ENCODE measurements at places on chromosomes 5 and 9.

DNA sequence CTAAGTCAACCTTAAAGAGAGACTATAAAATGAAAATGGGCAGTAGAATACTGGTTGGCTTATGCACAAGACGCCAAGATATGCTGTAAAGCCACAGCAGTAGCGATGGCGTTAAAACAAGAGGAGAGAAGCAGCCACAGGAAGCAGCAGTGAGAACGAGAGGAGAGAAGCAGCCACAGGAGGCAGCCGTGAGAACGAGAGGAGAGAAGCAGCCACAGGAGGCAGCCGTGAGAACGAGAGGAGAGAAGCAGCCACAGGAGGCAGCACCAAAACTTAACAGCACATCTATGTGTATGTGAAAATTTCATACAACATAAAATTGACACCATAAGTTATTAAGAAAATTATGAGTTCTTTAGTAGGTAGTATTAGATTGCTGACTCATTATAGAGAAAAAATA is 2318.6 kb upstream of the ACO1 start:
- DNase-seq: no peak

GRCh38 chr5:32223972-32224609 is 50.0 kb upstream of the GOLPH3 start:
- peak; percentile 77 for DNase-seq

DNA sequence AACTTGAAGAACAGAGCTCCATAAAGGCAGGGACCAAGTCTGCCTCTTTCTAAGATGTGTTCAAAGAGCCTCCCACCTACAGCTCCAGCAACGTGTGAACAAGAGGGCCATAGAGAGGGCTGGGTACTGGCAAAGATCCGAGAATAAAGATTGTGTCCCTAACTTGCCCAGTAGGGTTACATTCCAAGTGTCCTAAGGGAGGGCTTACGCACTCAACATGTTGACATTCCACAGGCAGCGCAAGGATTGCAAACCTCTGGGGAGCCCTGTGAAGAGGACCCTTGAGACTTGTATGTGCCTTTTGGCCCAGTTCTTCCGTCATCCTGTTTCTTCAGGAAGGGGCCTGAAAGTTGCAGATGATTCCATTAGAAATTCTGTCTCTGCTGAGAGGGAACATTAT is 48.2 kb upstream of the ENTREP1 start:
- DNase-seq: no peak

DNA sequence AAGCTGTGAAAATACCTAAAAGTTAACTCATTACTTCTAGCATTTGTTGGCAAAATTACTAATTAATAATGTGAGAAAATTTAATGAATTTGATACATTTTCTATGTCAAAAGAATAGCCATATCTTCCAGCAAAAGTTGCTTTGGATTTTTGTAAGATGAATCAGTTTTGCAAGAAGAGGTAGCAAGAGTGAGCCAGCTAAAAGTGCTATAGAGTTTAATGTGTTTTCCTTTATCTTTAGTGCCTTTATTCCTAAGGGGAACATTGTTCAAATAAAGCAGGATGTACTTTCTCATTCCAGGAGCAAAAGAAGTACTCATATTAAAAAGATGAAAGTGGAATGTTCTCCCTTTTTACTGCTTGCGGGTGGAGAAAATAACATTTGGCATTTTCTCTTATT is 622.2 kb downstream of the ANXA1 start:
- DNase-seq: no peak

GRCh38 chr5:140321796-140322195 is 18.9 kb upstream of the PFDN1 start:
- DNase-seq: no peak

DNA sequence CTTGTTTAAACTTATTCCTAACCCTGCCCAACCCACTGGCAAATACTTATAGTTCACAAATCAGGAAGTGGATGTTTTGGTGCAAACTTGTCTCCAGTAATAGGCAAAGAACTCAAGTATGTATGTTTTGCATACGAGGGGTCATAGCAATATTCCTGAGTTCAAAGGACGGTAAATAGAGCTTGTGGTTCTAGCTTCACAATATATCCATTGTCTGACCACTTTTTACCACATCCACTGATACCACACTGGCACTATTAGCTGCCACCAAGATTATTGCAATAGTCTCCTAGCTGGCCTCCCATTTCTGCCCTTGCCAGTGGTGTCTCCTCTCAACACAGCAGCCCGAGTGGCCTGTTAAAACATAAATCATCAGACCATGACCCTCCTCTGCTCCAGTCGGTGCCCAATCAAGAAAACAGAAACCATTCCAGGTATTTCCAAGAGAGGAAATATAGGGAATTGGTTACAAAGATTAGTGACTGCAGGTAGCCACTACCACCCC is 17.0 kb downstream of the GRXCR2 start:
- no peak for DNase-seq

DNA sequence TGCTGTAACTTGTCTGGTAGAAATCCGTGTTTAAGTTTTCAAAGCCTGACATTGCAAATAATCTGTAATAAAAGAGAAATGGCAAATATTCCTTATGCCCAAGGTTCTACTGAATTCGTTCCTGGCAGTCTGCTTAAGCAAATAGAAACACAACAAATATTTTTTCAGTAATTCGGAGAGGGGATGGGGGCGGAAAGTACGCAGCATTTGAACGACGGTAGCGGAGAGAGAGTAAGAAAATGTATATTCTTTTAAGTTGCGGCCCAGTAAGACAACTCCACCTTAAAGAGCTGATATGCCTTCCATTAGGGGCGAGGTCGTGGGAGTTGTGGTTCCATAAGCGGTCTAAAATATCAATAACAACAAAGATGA is 569 bp downstream of the YIPF5 start:
- no peak for DNase-seq

DNA sequence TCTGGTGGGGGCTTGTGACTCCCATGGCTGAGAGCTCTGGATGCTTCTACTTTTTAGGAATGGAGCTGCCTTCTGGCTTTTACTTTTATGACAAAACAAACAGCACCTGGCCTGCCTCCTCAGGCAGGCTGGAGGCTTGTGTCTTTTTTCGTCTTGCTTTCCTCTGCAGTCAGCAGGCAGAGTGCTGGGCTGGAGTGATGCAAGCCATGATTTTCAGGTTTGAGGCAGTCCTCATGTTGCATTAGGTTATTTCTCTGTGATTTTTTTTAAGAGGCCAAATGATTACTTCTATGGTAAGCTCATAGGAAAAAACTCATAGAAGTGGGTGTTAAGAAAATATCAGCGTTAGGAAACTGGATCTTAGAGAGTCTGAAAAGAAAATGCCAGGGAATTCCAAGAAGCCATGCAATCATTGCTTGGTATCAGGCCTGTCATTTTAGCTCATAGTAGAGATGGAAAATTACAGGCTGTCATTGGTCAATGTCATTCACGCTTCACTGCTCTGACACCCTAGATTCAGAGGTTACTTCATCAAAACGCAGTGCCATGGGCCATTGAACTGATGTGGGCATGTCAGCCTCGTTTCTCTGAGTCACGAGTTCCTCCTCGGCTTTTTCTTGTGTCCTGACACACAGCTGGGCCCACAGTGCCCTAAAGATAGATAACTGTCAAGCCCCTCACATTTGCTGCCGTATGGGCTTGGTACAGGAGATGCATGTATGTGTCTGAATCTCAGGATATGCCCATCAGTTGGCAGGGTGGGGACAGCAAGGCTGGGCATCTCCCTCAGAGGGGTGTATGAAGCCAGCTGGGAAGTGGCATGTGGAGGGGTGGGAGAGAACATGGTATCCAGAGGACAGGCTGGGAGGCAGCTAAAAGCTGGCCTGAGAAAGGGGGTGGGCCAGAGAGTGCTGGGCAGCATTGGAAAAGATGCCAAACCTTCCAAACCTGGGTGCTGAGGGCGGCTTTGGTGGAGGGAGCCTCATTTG is 151.8 kb downstream of the HSPA4 start:
- DNase-seq: no peak

GRCh38 chr5:131167615-131168014 is 2.6 kb upstream of the HINT1 start:
- no peak for DNase-seq

GRCh38 chr5:158609333-158610050 is 490.2 kb downstream of the EBF1 start:
- DNase-seq: no peak

DNA sequence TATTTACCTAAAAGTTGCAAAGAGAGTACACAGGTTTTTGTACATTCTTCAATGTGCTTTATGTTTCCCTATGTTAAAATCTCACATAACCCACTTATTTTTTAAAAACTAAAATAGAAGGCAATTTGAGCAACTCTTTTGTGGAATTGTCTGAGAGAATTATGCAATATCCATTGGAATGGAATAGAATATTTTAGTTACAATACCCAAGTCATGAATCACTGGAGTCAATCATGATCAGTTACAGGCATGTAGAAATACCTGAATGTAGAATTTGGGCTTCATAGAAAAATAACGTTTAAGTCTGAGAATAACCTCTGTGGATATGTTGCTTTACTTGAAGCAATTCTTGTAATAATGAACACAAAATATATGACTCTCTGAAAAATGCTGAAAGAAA is 143.3 kb downstream of the FGF10 start:
- DNase-seq: no peak

GRCh38 chr5:74579215-74579614 is 61.3 kb downstream of the ENC1 start:
- DNase-seq: no peak

DNA sequence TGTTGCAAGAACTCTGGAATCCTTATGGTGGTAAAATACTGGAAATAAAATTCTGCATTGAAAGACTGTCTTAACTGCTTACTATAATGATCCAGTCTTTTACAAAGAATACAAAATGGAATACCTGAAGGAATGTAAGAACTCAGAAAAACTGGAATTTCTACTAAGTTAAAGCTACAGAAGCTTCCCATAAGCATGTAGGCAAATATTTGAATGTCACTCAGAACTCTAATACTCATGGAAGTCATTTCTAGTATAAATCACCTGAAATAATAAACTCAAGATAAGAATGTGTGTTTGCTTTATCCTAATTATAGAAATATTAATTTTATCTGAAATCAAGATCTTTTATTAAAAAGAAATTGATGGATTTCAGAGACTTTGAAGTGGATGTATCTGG is 54.8 kb downstream of the FEM1C start:
- no peak for DNase-seq

GRCh38 chr9:70100362-70100761 is 56.7 kb downstream of the MAMDC2 start:
- peak; percentile 43 for DNase-seq

DNA sequence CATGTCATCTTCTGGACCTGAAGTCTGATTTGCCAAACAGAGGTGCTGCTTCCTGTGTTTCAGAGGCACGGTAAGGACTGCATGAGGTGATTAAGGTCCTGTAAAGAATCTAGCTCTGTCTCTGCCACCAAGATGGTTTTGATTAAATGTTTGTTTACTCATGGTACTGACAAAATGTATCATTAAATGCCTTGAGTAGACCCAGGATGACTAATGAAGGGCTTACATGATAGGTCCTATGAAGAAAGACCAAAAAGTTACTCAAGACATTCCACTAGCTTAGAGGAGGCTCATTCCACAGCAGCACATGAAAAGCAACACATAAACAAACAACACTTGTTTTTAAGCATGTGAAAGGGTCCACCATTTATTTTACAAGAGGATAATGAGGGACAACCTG is 100.9 kb downstream of the BOD1 start:
- DNase-seq: no peak

DNA sequence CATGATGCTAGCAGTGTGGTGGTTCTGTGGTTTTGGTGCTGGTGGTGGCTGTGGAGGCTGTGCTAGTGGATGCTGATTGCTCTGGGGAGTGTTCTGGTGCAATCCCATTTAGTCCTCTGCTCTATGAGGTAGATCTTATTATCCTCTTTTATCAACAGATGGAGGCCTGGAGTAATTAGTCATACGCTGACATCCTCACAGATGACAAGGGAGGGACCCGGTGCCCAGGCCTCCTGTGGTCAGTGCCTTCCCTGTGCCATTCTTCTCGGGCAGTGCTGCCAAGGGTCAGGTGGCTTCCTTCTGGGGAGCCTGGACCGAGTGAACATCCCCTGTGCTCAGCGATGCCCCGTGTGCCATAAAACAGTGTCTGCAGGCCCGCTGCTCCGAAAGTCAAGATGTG is 74.5 kb downstream of the COL5A1 start:
- no peak for DNase-seq

DNA sequence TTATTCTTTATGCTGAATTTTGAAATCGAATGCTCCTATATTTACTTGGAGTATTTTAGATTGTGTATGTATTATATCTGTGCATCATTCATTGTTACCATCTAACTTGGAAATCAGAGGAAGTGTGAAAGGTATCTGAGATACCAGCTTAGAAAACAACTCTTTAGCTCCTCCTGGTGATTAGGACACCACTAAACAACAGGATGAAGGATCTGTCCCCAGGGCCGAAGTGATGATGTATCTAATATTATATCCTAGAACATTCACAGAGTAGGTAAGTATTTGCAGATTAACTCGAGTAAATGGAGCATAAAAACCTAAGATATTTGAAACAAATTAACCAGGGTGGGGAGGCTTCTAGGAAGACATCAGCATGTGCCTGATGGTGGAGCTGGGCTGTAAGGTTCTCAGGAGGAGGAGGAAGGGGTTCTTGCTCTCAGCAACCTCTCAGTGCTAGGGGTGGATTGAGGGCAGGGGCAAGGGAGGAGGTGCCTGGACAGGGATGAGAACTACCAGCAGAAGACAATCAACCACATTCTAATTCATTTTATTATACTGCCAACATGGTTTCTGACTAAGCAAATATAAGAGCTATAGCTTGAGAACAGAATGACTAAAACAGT is 2.6 kb upstream of the NFIL3 start:
- DNase-seq: no peak

DNA sequence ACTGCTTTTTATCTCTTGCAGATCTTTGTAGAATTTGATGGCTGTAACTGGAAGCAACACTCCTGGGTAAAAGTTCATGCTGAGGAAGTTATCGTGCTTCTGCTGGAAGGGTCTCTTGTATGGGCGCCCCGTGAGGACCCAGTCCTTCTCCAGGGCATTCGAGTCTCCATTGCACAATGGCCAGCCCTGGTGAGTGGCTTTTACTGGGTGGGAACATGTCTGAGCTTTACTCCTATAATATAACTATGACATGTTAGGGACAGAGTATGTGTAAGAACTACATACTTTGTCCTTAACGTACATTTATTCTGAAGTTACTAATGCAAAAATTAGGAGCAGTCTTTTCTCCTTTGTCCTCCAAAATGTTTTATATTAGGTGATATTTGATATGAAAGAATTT is 20.2 kb downstream of the KDM3B start:
- DNase-seq: no peak

DNA sequence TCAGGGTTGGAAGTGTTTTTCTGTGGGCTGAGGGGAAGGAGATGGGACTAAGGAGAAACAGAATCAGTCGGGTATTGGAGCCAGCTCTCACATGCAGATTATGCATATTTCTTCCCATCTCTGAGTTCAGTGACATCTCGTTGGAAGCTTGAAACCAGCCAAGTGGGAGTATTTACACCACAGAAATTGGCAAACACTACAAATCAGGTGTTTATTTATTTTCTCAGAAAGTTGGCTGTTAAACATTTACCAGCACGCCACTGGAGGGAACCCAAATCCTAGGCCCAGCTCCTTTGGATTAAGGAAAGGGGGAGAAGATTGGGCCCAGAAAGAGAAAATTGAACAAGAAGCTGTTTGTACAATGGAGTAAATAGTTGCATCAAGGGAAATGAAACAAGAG is 72.1 kb upstream of the PITX1 start:
- DNase-seq: no peak

GRCh38 chr5:170353961-170354360 is 35.2 kb downstream of the KCNMB1 start:
- DNase-seq: no peak
